GM19239 (cell line): ENCODE measurements at places on chromosomes 2 and 18.
A peak's percentile ranks its signal among the peaks of the same experiment; 100 is the strongest.

DNA sequence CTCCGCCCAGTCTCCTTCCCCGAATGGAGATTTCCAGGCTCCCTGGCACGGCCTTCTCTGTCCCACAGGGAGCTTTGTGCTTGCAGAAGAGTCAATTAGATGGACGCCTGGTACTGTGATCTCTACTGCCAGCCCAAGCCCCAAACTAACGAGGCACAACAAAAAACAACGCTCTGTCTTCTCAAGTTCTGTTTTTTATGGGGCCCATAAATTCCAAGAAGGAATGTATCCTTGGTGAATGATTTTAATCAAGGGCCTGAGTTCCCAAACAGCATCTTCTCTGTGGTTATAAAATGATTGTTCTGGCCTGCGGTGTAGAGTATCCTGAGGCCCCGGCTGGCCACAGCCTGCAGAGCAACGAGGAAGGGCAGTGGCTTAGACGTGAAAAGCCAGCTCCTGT, 219.5 kb downstream of the CLIP4 start:
- DNase-seq: no peak

- no peak for DNase-seq
These were observed 28.3 kb upstream of the SLC40A1 start for GRCh38 chr2:189608795-189609422.

- DNase-seq: no peak
These were observed at the start of gene NTSR2 for GRCh38 chr2:11669454-11670291. TSS of gene NTSR2 (minus strand) at chr2:11670195. CDS start at chr2:11670129, 66 bp downstream.

DNA sequence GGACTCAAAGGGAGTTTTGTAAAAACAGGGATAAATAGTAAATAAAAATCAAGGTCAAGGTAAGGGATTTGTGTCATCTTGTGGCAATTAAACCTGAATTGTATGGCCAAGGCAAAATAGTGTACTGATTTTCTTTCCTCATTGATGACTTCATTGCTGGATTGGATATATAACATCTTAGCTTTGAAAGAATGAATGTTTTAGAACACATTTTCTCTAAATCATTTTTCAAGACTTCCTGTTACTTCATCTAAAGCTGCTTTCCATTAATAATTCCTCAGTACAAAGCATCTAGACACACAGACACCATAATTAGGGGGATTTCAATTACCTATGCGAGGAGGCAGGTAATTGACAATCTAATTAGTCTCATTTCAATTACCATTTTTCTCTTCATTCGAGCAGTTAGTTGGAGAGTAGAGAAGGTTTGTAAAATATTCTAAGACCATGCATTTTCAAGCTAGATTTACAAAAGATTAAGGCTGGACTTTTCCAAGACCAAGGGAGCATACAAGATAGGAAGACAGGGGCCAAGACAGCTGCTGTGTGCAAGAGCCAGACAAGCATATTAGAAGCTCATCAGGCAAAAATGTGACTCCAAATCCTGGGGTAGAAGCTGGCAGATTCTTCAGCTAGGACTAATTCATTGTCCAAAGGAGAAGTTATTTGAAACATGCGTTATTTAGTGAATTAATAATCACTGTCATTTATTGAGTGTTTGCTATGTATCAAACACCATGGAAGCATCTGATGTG, 253.6 kb downstream of the EPHA4 start:
- no peak for DNase-seq

- DNase-seq: no peak
These were observed 564 bp downstream of the GCC2 start for GRCh38 chr2:108449410-108450130.

DNA sequence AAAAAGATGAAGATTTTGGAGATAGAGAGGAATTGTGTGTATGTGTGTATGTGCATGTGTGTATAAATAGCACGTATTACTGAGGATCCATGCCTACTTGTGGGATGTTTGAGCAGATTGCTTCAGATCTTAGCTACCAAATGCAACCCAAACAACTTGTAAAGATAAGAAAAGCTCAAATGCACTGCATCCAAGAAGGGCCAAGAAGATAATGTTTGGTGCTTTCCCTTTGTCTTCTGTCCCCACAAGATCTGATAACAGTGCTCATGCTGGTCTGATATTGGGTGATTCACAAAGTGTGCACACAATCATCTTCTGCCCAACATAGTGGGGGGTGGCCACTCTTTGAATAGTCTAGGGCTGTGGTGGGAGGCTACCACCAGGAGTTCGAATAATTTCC, 284.8 kb upstream of the CYRIA start:
- no peak for DNase-seq

- peak; percentile 23 for DNase-seq
These were observed 101.5 kb upstream of the SETBP1 start for GRCh38 chr18:44579028-44579702.

GRCh38 chr2:48448274-48449061, 81.5 kb upstream of the STON1 start:
- DNase-seq: no peak

DNA sequence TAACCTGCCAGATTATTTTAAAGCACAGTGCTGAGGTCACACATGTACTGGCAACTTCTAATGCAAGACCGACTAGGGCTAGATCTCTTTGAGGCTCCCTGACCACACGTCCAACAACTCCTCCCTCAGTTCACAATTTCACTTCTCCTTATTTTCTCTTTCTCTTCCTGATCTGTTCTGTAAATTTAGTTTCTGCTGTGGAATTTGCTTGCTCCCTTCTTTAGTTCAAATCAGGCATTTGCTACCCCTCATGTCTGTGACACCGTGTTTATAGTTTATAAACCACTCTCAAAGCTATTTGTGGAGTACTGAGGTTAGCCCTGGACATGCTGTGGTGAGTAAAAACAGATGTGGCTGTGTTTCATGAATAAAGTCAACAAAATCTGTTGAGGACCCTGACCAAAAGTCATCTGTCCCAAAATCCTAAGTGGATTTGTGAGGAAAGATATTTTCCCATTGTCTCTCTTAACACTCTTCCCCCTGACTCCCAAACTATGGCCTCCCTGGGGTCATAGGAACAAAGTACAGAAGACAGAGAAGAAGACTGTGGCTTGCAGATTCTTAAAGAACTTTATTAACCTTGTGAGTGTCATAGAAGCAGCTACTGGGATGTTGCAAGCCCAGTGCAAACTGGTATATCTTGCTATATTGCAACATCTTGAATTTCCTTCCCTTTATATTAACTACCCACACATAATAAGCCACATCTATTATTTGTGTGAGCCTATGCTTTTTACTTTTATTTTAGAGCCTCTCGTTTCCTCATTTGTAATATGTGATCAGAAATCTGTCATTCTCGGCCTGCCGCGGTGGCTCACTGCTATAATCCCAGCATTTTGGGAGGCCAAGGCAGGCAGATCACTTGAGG, 3.5 kb upstream of the NAGK start:
- DNase-seq: no peak

- no peak for DNase-seq
These were observed 1.6 kb downstream of the DSC2 start for GRCh38 chr18:31100436-31101182.

- no peak for DNase-seq
These were observed 182.2 kb downstream of the CMPK2 start for GRCh38 chr2:6683516-6683915.

DNA sequence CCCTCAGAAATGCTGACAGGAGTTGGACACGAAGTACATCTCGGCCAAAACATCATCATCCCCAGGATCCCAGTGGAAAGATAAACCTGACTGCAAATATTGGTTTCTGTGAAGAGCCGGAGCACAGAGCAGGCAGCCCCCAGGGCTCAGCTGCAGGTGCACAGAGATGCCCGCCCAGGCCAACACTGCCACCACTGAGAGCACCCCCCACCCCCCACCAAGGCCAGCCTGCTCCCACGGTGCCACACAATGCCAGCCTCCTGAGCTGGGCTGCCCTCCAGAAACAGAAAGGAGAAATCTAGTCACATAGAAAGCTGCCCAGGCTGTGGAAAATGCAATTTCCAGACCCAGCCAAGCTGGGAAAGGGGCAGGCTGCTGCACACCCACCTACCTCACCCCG, 71.7 kb downstream of the GALNT14 start:
- DNase-seq: no peak

GRCh38 chr2:202831242-202832220, 40.0 kb downstream of the ICA1L start:
- peak; percentile 28 for DNase-seq

- DNase-seq: no peak
These were observed 36.1 kb upstream of the TNFRSF11A start for GRCh38 chr18:62289047-62289446.

GRCh38 chr18:46856973-46857372, 60.3 kb downstream of the PIAS2 start:
- DNase-seq: no peak

GRCh38 chr18:21330122-21330701, 88.2 kb downstream of the GREB1L start:
- no peak for DNase-seq

- DNase-seq: no peak
These were observed 224.1 kb upstream of the PXDN start for GRCh38 chr2:1968209-1968987.

- DNase-seq: no peak
These were observed 514.9 kb downstream of the SUCLG1 start for GRCh38 chr2:83944191-83944590.

- no peak for DNase-seq
These were observed 7.0 kb downstream of the CROCC2 start for GRCh38 chr2:240912878-240913809.

DNA sequence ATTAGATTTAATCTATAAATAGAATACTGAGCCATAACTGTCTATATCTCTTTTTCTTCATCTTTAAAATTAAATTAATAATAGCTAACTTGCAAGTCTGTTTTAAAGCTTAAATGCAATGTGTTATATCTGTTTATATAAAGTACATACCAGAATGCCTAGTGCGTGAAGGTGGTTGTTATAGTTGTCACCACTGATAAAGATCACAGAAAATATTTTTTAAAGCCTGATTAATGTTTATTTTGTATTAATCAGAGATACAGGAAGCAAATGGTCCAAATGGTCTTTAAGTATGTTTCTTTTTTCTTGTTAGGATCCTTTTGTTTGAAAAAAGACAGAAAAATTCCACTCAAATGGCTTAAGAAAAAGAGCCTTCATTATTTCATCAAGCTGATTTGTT, 560.6 kb downstream of the CPS1 start:
- DNase-seq: no peak

GRCh38 chr2:25149646-25150045, 18.7 kb downstream of the POMC start:
- DNase-seq: no peak

DNA sequence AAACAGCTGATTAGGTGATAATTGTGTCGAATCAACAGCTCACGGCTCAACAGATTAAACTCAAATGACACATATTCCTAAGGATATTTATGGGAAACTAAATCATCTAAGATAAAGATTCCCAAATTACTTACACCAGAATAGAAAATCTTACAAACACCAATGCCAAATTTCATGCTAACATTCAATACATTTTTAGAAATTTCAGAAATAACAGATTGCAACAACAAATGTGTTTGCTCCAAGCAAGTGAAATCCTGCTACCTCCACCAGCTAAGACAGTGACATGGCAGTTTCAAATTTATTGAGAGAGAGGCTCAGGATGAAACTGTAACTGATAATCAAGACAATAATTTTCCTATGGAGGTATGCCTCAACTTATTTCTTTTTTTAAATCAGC, 65.0 kb upstream of the EPB41L3 start:
- no peak for DNase-seq

DNA sequence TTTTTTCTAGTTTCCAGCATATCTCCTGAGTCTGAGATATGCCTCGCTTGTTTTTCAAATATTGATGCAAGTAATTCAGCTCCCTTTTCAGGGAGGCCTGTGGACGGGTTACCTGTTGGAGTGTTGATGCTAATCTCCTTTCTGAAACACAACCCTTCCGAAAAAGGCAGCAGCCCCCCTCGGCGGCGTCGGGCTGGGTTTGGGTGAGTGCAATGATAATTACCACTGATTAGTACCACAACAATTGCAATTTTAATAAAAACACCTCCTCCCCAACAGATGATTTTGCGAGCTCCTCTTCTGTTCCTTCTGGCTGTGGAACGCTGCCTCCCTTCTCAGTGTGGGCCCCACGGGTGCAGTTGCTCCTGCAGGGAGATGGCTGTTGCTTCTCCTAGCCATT, 66.3 kb downstream of the PTGR3 start:
- no peak for DNase-seq

GRCh38 chr2:23127465-23127864, 257.5 kb upstream of the KLHL29 start:
- DNase-seq: no peak

DNA sequence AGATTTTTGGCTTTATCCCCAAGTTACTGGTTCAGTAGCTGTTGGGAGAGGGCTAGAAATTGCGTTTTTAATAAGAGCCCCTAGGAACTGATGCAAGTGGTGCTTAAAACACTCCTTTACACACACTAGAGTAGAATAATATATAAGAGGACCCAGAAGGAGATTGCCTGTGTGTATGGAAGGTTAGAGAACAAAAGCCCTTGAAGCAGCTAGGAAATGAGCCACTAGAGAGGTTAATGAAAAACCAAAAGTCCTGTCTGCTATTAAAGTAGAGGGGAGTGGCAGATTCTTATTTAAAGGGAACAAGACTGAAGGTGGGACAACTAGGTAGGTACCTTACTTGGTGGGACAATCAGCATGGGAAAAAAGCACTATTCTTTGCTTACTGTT, 14.4 kb upstream of the SLC39A10 start:
- DNase-seq: no peak

DNA sequence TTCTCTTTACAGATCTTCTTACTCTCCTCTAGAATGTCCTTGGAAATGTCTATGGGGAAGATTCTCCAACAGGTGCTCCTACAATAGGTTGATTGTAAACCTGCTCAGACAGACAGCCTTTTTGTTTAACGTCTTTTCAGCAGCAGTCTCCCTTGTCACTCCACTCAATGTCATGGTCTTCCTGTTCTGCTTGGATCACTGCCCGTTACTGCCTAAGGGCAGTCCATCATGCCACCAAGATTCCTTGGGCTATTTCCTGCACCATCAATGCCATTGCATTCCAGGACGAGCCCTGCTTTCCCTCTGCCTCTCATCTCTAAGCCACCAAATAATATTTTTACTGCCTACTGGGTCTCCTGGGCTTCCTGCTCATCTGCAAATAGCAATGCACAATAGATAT, 97.4 kb upstream of the GALNT5 start:
- DNase-seq: no peak

GRCh38 chr2:21047141-21048009, 3.5 kb upstream of the APOB start:
- no peak for DNase-seq

DNA sequence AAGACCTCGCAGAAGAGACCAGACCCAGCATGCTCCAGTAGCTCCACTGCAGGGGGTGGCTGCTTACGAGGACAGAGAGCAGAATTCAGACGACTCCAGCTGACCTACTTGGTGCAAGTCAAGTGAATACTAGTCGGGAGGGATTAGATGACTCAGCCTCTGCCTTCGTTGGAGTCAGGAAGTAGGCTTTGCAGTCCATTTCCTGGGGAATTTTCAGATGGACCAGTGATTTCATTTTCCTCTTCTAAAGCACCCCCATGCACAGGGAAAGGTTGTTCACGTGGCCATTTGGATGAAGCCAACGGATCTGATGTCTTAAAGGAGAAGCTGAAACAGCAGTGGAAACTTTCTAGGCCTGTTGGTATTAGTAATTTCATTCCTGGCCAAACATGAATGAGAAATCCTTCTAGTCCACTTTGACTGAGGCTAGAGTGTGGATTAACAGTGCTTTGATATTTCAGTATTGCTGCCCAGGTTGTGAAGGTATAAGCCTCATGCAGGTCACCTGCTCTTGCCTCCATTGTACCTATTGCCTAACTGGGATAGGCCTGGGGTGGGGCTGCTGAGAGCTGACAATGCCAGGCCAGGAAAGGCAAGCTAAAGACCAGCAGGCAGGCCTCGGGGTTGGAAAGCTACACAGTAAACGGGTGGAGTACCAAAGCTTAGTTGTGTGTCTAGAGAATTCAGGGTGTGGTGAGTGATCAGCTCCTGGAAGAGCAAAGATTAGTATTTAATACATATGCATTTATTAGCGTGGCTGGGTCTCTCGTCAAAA, 117.6 kb upstream of the FOSL2 start:
- no peak for DNase-seq
